ENCODE measurements at places on chromosomes 3 and 15.

DNA sequence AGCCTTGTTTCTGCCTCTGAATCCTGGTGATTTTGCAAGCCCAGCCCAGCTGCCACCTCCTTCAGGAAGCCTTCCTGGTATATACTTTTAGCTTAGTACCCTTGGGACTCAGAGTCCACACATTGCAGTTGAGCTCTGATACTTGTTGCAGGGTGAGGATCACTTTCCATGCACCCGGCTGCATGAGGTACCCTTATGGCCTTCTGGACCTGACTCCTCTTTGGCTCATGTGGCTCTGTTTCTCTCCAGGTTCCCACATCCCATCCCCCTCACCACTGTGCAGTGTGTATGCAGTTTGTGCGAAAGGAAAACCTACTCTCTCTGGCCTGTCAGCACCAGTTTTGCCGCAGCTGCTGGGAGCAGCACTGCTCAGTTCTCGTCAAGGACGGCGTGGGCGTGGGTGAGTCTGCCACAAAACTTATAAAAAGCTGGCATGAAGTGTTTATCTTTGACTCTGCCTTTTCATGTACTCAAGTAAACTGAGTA, 23.1 kb upstream of the P4HTM start:
- no peak for DNase-seq

DNA sequence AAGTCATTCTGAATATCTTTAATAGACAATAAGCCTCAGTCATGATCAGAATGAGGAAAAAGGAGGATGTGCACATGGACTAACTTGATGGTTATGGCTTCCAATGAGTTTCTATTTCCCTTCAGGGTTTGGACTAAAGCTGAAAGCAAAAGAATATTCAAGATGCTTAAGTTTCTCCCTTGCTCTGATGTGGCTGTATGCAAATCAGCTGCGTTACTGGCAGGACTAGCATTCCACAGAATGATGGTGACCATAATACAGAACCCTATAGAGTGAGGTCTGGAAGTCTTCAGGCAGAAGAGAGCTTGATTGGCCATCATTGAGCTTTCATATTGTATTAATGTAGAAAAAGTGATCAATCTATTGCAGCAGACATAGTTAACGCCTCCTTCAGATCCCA, 466.0 kb downstream of the NLGN1 start:
- no peak for DNase-seq

DNA sequence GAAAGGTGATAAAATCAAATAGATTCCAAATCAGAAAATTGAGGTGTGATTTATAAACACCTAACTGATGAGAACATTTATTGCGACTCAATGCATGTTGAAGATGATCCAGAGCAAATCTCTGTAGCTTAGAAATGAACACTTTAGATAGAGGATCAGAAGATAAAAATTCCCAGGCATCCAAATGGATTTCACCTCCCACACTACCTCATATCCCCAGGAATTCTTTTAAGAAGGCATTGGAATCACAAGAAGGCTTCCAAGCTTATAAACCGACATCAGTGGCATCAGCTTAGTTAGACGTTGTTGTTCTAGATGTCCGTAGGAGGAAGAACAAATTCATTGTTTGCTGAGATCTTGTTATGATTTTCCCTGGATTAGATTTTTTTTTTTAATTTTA, 154.4 kb downstream of the EBLN2 start:
- DNase-seq, result no peak

DNA sequence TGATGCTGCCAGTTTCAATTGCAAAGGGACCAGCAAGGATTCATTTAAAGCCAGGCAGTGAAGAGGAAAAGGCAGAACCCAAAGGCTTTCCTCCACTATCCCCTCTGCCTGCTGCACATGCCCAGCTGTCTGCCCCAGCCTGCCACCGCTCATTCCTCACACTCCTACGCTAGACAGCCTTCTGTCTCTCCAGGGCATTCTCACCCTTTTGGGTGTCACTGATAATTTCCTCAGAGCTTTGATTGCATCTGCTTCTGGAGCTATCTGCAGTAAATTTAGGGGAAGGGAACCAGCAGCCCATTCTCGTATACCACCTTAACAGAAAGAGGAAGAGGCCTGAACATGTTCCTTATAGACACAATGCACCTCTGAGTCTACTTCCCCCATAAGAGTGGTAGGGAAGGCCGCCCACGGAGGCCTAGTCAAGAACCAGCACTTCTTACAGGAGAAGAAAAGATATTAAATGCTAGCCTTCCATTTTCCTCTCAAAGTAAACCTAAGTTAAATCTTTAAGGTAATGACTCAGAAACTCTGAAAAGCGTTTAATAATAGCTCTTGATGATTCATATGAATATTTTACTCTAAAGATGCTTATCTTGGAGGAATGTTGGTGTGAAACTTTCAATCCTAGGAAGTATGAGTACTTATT, 20.9 kb downstream of the NUDT16 start:
- no peak for DNase-seq

- no peak for DNase-seq
These were observed 59.5 kb upstream of the RYK start for GRCh38 chr3:134309987-134310700.
